ENCODE measurements at places on chromosomes 4 and X.

- DNase-seq, result no peak
Measured at GRCh38 chrX:71930298-71930697, 19.7 kb downstream of the NHSL2 start.

GRCh38 chrX:21985332-21985777 lies 44.8 kb downstream of the SMS start:
- no peak for DNase-seq

DNA sequence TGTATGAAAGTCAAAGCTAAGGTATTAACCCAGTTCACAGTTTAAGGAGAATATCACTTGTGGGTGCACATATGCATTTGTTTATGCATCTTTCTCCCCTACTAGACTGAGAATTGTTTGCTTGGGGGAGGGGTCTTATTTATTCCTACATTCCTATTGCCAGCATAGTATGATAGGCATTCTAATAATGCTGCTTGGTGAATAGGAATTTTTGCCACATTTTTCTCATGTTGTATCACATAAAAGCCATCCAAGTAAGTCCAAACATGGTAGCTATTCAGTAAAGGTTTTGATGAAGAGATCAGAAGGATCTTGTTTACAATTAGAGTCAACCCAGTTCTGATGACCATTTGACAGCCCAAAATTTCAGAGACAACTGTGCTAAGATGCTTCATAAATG lies 48.6 kb downstream of the ASB9 start:
- DNase-seq, result no peak

- no peak for DNase-seq
Measured at GRCh38 chr4:186008057-186008456, 60.9 kb upstream of the TLR3 start.

DNA sequence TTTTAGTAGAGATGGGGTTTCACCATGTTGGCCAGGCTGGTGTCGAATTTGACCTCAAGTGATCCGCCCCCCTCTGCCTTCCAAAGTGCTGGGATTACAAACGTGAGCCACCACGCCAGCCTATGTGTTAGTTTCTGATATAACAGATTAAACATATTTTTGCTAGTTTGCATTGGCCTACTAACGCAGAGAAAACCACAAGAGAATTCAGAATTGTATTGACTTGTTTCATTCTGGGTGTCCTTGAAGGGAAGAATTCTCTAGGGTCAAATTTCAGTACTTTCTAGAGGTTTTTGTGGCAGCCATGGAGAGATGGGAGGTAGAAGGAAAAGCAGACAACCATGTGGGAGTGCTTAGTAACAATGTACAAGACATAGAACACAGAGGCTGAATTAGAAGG lies 46.1 kb upstream of the BMPR1B start:
- DNase-seq, result no peak

GRCh38 chr4:128660361-128661215 lies 148.9 kb upstream of the JADE1 start:
- no peak for DNase-seq

DNA sequence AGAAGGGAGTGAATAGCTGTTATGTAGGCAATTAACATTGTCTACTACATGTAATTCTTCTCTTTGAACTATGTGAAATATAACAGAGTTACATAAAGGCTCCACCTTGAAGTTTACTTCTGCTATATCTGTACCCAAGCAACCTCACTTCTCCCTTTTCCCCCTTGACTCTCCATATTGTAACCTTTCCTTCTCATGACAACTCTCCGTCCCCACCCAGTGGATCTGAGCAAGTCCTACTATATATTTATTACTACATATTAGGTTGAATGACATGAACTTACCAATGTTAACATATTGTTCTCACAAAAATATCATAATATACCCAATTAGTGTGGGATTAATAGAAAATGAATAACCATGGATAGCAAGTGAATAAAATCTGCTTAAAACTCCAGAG lies 93.2 kb upstream of the ATP8A1 start:
- DNase-seq, result no peak

GRCh38 chr4:8009710-8010511 lies 70.2 kb upstream of the AFAP1 start:
- DNase-seq, result no peak

GRCh38 chr4:148015058-148015457 lies 283.2 kb downstream of the ARHGAP10 start:
- DNase-seq, result no peak

DNA sequence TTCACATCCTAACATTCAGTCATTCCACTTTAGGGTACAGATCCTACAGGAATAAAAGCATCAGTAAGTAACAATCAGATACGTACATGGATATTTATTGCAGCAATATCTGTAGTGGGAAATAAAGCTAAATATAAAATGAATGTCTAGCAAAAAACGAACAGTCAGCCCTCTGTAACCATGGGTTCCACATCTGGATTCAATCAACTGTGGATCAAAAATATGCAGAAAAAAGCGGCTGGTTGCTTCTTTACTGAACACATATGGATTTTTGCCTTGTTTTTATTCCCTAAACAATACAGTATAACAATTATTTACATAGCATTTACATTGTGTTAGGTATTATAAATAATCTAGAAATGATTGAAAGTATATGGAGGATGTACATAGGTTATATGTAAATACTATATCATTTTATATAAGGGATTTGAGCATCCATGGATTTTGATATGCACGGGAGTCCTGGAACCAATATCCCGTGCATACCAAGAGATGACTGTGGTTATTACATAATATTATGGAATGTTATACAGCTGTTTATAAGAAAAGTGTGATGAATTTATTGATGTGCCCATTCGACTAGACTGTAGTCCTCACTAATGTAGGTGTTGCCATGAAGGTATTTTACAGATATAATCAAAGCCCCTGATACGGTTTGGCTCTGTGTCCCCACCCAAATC lies 132.8 kb downstream of the ARHGEF9 start:
- no peak for DNase-seq

GRCh38 chr4:40778090-40778489 lies 28.3 kb downstream of the NSUN7 start:
- no peak for DNase-seq

- no peak for DNase-seq
Measured at GRCh38 chrX:75642811-75643361, 120.0 kb upstream of the ZDHHC15 start.
